ENCODE measurements at places on chromosomes 6 and 20.

DNA sequence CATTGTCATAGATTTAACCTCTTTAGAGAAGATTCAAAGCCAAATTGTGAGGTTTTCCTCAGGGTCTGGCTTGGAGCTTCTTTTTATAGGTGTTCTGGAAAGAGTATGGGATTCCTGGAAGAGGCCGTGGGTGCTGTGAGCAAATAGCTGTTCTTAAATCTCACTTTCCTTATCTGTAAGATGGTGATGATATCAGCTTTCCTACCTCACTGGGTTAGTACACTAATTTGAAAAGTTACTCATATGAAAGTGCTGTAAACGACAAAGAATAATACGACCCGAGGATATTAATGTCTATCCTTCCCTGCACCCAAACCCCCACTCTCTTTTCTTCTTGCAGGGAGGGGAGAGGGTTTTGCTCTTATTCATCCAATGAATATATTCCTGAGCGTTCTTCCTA, 116.9 kb upstream of the ENPP5 start:
- DNase-seq: no peak

- no peak for DNase-seq
Measured at GRCh38 chr6:7132398-7133035, 24.8 kb downstream of the RREB1 start.

DNA sequence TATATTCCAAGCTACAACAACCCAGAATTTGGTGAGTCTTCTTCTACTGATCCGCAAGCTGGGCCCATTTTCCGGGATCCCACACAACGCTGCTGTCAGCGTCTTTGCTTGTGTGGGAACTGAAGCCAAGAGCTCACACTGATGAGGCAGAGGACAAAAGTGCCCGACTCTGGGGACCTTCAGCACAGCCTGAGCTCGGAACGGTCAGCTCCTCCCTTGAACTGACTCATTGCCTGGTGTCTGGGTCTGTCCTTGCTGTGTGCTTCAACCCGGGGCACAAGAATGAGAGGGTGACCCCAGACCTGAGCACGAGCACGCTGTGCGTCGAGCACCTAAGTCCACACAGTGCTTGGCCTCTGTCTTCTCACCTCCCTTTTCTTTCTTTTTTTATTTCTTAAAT, 33.5 kb downstream of the DACT2 start:
- no peak for DNase-seq

DNA sequence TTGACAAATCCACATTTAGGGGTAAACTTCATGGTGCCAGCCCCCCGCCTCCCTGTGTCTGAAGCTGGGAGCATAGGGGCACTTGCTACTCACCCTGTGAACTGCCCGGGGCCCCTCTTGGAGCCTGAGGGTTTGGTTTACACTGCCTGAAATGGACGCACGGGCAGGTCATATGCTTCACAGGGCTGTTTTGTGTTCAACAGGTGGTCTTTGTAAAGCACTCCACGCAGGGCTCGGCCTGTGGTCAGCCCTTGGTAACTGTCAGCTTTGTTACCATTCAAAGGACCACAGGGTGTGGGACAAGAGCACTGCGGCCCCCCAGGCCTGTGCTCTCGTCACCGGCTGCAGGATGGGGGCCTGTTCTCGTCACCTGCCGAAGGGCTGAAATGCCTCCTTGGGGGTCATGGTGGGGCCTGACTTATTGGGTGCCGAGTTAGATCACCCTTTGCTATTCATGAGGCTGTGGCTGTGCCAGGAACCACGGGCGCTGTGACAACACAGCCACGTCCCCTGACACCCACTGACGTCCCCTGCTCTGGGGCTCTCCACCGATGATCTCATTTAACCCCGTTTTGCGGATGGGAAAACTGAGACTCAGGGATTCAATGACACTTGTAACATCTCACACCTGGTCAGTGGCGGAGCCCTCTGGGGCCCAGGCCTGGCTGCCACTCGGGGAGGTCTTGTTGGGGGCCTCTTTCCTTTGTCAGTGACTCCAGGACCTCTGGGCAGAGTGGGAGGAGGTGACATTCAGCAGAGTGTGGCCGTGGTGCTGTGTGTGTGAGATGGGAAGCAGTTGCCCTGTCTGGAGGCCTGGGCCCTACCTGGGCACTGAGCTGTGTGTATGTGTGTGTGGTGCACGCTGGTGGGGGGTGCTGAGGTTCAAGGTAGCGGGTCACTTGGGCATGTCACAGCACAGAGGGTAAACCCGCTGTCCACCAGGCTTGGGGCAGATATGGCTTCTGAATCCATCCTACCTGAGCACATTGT, 24.9 kb downstream of the ZBP1 start:
- no peak for DNase-seq

DNA sequence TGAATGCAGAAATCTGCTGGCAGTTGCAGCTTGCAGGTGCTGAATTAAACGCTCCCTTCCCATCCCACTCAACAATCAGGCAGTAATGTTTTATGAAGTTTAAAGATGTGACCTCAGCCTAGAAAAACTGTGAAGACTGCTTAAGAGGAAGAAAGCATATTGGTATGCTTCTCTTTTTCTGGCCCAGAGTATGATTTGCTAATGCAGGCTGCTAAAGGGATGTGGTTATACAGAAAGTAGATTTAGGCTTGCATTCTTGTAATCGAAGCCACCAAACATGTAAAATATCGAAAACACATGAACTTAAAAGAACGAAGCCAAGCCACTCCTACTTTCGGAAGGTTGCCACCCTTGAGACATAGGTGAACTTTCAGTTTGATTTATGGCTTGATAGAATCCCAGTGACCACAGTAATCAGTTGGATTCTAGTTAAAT, 40.7 kb downstream of the MAP3K5 start:
- peak; percentile 63 for DNase-seq

GRCh38 chr20:50138479-50139393, 14.8 kb downstream of the PEDS1 start:
- DNase-seq: no peak

GRCh38 chr6:106883808-106884262, 90.7 kb downstream of the CD24 start:
- DNase-seq: no peak

DNA sequence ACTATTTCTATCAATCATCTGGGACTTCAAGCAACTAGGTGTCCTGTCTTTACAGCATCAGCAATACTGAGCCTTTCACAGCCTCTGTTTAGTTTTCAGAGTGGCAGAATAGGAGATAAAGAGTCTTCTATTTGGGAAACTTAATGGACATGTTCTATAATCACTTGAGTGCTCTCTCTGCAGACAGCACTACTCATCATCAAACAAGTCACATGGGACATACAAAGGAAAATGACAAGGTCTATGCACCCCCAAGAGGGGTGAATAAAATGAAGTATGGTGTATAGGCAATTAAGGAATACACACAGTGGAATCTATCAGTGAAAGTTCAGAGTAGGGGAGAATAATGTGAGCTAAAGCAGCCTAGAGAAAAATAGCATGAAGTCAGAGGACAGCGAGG, 237.8 kb upstream of the THEMIS start:
- DNase-seq: no peak

DNA sequence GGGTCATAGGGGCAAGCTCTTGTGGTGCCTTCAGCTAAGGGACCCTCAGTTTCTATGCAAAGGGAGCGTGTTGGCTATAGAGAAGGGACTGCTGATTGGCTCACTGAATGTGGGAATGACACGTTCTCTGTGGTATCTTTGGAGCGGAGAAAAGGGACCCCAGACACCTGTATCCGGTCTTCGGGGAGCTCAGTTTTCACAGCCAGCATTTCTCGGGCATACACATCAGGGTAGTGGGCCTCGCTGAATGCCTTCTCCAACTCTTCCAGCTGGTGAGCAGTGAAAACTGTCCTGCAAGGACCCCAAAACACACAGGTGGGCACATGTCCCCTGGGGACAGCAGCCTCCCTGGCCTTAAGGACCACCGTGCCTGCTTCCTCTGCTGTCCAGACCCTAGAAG, 3.3 kb downstream of the VSX1 start:
- DNase-seq: no peak

DNA sequence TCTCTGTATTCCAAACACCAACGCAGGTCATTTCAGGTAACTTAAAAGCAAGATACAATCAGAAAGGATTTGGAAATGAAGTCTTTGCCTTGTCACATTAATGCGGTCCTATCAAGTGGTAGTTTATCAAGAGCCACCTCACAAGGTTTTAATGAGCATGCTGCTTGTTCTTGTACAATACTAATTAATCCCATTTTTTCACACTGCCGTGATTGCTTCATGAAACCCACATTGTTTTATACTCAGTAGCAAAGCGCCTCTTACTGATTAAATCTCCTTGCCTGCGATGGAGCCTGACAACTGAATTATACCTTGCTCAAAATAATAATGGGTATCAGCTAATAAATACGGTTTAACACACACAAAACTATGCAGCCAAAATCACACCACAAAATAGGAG, 234.1 kb upstream of the TSHZ2 start:
- DNase-seq: no peak
